ENCODE measurements at places on chromosomes 12 and 14.
A peak's percentile ranks its signal among the peaks of the same experiment; 100 is the strongest.

GRCh38 chr14:76195003-76195402 lies 43.3 kb downstream of the GPATCH2L start:
- DNase-seq = no peak

GRCh38 chr14:46048127-46048526 lies 603.5 kb downstream of the RPL10L start:
- DNase-seq = no peak

GRCh38 chr12:63151623-63152320 lies 771 bp upstream of the AVPR1A start:
- DNase-seq = peak; percentile 61

- no peak for DNase-seq
Observed at GRCh38 chr12:65911321-65911720, 87.0 kb downstream of the HMGA2 start.

- no peak for DNase-seq
Observed at GRCh38 chr12:9134981-9135628, 19.4 kb upstream of the A2M start.
